AG10803 (cell line): ENCODE measurements at places on chromosomes 4 and X.

GRCh38 chrX:38275615-38276014, 51.7 kb downstream of the RPGR start:
- peak; percentile 87 for DNase-seq

- peak; percentile 9 for DNase-seq
These were observed 62.9 kb upstream of the NDST3 start for GRCh38 chr4:117971403-117971802.

DNA sequence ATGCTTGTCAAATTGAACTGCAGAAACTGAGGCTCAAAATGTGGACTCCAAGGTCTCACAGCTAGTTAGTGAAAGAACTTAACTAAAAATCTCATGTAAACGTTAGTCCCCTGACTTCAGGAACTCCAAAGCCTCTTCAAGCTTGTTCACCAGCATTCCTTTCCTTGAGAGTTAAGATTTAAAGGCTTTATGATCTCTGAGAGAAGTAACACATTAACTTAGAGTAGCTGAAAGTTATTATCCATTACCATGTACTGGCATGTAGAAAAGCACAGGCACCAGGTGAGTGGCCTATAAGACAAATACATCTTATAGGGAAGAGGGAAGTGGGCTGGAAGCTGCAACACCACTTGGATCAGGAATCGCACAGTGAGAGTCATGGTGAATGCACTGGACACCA, 15.3 kb downstream of the PARM1 start:
- no peak for DNase-seq

GRCh38 chr4:123631786-123632692, 235.4 kb downstream of the SPRY1 start:
- DNase-seq = peak; percentile 28

DNA sequence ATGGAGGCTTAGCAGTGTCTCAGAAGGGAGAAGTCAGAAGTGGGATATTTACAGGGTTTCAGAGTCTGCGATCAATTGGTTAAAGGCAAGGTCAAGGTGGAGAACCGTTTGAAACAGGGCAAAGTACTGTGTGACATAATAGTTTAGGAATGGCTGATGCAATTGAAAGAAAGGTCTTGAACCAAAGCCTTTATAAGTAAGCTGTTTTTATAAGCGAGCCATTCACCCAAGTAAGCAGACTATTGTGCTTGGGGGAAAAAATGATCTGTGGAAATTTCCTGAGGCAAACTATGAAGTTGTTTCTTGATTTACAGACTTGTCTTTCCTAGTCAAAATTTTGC, 327.3 kb downstream of the CAMK2D start:
- DNase-seq = peak; percentile 60

DNA sequence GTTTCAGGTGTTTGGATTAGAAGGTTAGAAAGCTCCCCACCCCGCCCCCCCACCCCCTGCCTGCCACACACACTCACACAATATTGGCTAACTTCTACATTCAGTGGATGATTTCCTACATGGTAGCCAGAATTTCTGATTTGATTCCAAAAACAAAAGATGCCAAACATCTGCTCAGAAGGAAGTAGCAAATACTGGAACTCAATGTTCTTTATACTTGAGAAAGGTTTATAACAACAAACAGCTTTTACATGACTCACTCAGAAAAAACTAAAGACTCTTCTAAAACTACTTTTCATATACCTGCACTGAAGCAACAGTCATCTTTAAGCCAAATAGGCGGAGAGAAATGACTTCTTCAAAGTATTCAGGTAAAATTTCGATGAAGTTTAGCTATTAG, 750.5 kb upstream of the POU3F4 start:
- no peak for DNase-seq

DNA sequence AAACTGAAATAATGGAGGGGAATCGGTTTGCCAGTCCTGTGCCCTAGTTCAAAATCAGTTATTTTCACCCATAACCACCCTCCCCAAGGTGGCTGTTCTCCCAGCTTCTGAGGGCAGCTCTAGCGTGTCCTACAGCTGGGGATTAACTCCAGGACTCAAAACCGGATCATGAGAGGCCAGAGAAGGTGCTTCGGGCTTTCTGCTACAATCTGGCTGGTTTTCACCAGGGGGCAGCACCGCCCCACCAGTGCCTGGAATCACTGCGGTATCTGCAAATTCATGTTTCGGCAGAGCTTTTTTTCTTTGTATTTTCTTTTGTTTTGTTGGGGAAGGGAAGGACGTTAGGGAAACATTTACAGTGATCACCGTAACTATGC, 28.4 kb downstream of the PDHA1 start:
- peak; percentile 62 for DNase-seq

- DNase-seq = no peak
These were observed 7.8 kb upstream of the RRAGB start for GRCh38 chrX:55709735-55710134.

DNA sequence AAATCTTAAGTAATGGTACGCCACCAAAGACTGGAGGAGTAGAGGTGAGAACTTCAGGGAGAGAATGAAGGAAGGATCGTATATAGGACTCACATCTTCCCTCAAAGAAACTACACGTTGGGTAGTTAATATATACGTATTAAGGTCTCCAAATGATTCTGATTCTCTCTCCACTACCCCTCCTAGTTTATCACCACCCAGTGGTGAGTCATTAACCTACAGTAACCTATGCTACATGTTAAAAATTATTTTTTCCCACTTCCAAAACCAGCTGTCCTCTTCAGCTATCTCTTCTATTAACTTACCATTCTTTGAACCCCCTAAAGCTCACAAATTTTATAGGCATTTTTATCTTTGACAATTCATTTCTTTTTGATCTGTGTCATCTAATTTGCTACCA, 69.7 kb downstream of the RPS6KA6 start:
- DNase-seq = no peak

DNA sequence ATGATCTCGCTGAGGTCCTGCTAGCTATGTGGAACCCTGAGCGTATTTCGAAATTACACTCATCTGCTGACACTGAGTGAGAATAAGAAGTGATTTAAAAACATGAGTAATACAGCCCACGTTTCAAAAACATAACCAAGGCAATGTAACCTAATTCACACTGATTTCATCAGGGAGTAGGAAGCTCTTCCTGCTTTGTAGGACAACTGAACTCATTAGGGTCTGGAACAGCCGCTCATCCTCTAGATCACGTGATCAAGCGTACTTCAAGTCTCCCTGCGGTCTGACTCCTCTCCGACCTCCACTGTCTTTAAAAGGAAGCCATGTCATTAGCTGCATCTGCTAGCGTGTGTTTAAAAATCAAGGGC, 138.0 kb downstream of the NSUN7 start:
- DNase-seq = peak; percentile 93

GRCh38 chrX:82675104-82675503, 833.0 kb upstream of the POU3F4 start:
- DNase-seq = no peak

DNA sequence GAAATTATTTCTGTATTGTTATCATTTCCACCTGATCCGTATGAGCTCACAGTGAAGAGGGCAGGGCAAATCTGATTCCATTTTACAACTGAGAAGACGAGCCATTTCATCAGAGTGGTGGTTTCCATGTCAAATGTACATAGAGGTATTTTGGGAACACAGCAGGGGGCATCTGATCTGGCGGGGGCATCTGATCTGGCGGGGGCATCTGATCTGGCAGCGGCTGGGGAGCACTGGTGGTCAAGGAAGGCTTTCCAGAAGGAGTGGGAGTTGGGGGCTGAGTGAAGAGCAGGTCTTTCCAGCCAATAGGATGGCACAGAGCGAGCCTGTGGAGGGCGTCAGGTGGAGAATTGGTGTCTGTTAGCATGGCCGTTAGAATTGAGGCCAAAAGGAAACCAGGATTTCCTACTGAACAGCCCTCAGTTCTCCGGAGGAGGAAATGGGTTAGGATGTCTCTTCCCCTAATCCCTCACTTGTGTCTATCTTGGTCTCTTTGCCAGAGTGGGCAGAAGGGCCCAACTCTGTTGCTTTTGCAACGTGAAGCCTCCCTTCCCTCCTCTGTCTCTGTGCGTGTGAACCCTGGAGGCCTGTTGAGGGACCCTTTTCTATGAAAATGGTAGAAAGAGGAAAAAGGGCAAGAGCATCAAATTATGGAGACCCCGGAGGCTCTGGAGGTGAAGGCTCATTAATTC, 41.3 kb downstream of the RHOH start:
- no peak for DNase-seq

DNA sequence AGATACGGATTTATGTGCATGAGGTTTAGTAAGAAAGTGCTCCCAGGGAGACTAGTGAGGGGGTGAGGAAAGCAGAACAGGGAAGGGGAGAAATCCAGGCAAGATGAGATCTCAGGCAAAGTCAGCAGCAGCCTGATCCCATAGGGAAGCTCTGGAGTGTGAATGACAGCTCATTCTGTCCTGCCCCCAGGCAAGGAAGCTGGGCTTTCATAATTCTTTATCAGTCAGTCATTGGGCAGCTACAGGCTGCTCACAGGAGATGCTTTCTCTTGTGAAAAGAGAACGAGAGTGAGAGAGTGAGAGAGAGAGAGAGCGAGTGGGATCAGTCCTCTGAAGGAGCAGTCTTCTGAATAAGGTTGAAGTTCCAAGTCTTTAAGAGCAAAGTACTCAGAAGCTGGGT, 48.1 kb downstream of the SRPX start:
- no peak for DNase-seq

- DNase-seq = peak; percentile 21
These were observed 824.0 kb downstream of the STIM2 start for GRCh38 chr4:27684610-27685011.

DNA sequence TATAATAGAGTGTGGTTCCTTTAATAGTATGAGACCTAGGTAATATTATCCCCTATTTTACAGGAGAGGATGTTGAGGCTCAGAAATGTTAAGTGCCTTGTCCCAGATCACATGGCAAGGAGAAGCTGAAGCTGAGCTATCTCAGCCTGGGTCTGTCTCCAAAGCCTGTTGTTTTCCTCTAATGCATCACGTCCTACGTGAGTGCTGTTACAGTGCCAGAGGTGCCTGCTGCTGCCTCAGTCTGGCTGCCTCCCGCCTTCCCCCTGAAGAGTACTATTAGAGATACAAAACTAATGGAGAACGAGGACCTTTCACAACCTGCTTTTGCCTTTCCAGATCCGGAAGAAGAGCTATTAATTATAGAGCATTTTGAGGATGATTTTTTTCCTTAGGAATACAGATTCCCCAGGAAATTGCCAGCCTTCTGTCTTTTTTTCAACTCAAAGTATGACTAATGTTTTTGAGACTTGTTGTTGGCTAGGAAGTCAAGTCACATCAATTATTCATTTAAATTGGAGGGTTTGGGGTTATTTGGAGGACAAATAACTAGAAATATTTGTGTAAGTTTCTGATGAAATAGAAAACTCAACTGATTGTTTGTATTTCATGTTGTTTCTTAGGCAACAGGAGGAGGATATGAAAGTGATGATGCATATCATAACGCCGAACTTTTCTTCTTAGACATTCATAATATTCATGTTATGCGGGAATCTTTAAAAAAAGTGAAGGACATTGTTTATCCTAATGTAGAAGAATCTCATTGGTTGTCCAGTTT, 43.9 kb upstream of the MTMR1 start:
- DNase-seq = peak; percentile 69

DNA sequence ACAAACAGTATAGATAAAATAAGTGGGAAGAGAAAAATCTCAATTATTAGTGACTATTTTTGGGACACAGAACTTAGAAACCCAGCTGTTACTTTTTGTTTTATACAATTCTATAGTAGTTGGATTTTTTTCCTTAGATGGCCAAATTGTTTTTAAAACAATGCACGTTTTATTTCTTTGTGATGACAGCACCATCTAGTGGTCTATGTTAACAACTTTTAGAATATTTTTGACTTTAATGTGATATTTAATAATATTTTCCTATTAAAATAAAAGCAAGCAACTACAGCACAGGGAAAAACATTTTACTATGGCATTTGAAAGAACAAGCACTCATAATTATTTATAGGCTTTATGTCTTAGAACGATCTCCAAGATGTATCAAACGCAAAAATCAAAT, 5.6 kb upstream of the SMIM31 start:
- DNase-seq = peak; percentile 19

GRCh38 chr4:167025670-167026069, 208.6 kb downstream of the SPOCK3 start:
- no peak for DNase-seq

DNA sequence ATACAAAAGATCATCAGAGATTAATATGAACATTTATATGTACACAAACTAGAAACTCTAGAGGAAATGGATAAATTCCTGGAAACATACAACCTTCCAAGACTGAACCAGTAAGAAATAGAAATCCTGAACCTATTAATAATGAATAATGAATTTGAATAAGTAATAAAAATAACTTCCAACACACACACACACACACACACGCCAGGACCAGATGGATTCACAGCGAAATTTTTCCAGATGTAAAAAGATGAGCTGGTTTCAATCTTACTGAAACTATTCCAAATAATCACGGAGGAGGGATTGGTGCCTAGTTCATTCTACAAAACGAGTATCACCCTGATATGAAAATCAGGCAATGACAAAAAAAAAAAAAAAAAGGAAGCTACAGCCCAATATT, 1095.0 kb downstream of the FAT4 start:
- DNase-seq = peak; percentile 10

DNA sequence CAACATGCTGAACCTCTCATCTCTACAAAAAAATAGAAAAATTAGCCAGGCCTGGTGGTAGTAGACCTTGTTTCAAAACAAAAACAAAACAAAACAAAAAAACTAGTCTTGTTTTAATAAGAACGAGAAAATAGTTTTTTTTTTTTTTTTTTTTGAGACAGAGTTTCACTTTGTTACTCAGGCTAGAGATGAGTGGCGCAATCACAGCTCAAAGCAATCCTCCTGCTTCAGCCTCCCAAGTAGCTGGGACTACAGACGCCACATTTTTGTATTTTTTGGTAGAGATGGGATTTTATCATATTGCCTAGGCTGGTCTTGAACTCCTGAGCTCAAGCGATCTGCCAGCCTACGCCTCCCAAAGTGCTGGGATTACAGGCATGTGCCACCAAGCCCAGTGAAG, 47.7 kb upstream of the UGDH start:
- DNase-seq = no peak

DNA sequence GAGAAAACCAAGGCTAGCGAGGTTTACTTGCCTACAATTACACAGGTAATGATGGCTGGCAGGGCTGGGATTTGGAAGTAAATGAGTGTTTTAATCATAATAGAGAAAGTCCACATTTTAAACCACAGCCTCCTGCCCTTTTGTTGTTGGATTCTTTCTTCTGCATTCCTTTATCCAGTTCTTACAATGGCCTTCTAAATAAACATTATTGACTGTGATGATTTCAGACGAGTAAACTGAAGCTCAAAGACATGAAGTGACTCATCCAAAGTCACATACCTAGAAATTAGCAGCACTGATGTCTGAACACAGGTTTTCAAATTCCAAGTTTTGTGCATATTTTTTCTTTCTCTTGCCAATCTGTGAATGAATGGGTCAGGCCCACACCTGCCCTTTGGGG, 51.2 kb upstream of the C1QTNF7 start:
- DNase-seq = no peak

GRCh38 chr4:16136311-16136710, 52.5 kb upstream of the PROM1 start:
- peak; percentile 15 for DNase-seq

DNA sequence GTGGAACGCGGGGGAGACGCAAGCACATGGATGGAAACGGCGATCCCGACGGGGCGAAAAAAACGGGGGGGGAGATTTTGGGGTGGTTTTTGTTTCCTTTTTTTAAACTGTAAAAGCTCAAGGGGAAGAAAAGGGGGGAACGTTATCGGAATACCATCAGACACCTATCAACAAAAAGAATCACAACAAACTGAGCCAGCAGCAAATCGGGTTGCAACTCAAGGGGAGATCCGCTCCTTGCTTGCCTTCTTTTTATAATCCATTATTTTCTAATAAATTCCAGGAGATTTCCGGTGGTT, 616 bp downstream of the MAML3 start:
- DNase-seq = no peak

- DNase-seq = no peak
These were observed 107.2 kb downstream of the SCD5 start for GRCh38 chr4:82691431-82691830.

- peak; percentile 96 for DNase-seq
These were observed 11.4 kb downstream of the FTSJ1 start for GRCh38 chrX:48487362-48487798.
